ENCODE measurements at places on chromosomes 5 and 9.
A peak's percentile ranks its signal among the peaks of the same experiment; 100 is the strongest.

GRCh38 chr5:13218518-13218917 is 726.0 kb downstream of the DNAH5 start:
- no peak for DNase-seq

GRCh38 chr9:75967556-75967955 is 77.1 kb downstream of the PCSK5 start:
- no peak for DNase-seq

GRCh38 chr5:5278815-5279381 is 138.8 kb downstream of the ADAMTS16 start:
- no peak for DNase-seq

DNA sequence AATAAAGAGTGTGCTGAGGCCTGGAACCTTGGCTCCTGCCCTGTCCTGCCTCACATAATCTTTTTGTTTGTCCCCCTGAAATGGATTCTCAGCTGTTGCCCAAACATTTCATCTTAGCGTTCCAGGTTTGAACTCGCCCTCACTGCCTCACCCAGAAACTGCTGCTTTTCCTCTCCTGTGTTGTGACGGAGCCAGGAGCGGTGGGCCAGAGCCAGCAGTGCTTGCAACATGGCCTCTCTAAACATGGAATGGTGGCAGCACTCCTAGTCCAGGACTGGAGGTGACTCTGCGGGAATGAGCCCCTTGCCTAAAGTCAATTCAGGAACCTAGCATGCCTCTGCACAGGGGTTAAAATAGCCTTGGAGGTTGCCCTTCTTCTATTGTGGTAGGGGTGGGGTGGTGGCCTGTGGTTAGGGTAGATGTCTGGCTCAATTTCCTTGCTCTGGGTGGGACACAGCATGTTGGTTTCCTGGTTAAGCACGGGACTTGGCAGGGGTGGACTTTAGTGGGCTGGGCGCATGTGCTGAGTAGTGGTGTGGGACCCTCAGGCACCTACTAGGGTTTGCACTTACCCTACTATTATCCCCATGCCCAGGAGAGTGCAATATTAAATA is 101.6 kb downstream of the SLC25A46 start:
- DNase-seq = no peak

DNA sequence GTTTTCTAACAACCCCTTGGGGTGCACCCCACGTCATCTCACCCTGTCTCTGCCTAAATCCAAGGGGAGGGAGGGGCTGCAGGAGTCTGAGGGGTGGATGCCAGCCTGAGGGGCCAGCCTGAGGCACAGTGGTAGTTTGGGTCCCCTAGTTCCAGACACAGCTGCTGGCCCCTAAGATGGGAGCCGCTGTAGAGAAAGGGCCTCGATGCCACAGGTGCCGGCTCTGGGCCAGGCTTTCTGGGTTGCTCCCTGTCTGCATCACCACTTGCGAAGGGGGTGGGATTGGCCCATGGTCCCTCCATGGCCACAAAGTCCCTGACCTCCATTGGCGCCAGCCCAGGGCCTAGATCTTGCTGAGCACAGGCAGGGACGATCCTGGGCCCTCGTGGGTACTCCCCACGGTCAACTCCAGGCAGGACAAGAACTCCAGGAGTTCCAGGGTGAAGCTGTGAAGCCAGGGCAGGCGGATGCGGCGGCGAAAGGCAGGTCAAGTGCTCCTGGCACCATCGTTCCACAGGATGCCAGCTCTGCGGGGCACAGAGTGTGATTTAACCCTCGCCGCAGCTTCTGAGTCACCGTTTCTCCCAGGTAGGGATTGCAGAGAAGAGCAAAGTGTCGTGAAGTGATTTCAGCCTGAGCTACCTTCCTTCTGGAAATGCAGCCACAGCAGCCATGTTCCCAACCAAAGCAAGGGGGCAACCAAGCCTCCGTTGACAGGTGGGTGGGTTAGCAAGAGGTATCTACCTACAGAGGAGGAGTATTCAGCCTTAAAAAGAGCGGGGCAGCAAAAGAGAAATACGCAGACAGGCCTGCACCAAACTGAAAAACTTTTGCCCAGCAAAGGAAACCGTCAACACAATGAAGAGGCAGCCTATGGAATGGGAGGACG is 41.6 kb upstream of the EXOC3 start:
- DNase-seq = no peak

- DNase-seq = peak; percentile 1
These were observed at the start of gene PCDHB5 for GRCh38 chr5:141135030-141135717. Gene PCDHB5, plus strand, starts transcription at chr5:141135206. Its CDS starts 229 bp downstream, at chr5:141135435.

DNA sequence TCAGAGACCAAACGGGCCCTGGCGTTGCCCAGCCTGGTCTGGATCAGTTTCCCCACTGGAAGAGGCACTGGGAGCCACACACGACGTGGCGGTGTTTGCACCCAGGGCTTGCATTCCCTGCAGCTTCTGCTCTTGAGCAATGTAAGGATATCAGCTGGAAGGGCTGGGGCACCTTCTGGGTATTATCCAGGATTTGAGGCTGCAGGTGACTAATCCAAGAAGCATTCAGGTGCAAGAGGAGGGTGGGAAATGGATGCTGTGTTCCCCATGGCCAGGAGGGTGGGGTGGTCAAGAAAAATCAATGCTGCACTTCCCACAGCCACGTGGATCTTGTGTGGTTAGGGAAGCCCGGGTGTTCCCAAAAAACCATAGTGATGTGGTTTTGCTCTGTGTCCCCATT is 430.9 kb downstream of the IRX2 start:
- no peak for DNase-seq

- no peak for DNase-seq
These were observed 2.7 kb upstream of the IRF1 start for GRCh38 chr5:132493241-132493640.

DNA sequence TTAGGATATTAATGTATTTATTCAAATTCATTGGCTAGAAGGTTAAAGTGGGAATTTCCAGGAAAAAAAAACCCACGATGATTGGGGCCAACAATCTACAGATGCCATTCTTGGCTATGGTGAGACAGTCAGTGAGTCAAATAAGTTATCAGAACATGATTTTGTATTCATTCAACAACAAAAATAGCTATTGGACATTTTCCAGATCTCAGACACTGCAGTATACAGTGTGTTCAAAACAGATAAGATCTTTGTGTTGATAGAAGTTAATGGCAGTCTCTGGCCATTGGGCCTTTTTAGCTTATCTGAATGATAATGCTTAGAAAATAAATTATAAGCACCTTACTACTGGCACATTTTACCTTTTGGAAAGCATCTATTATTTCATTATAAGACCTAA is 547.7 kb downstream of the MAT2B start:
- DNase-seq = no peak

GRCh38 chr5:141313711-141314110 is 6.9 kb downstream of the TAF7 start:
- no peak for DNase-seq

DNA sequence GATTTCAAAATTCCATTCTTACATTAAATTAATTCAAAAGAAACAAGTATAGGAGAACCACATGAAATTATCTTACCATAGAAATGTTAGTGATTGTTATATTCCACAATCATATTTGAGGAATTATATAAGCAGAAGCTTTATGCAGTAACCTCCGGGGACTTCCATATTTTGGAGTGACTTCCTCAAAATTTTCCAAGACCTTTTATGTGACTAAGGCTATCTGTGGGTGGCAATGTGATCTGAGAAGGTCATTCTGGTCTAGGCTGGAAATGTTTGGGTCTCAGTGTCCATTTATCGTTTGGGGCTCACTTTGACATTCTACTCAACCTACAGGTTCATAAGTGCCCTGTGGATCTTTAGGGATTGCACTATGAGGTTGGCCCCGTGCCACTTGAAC is 776.6 kb downstream of the CDH12 start:
- no peak for DNase-seq

DNA sequence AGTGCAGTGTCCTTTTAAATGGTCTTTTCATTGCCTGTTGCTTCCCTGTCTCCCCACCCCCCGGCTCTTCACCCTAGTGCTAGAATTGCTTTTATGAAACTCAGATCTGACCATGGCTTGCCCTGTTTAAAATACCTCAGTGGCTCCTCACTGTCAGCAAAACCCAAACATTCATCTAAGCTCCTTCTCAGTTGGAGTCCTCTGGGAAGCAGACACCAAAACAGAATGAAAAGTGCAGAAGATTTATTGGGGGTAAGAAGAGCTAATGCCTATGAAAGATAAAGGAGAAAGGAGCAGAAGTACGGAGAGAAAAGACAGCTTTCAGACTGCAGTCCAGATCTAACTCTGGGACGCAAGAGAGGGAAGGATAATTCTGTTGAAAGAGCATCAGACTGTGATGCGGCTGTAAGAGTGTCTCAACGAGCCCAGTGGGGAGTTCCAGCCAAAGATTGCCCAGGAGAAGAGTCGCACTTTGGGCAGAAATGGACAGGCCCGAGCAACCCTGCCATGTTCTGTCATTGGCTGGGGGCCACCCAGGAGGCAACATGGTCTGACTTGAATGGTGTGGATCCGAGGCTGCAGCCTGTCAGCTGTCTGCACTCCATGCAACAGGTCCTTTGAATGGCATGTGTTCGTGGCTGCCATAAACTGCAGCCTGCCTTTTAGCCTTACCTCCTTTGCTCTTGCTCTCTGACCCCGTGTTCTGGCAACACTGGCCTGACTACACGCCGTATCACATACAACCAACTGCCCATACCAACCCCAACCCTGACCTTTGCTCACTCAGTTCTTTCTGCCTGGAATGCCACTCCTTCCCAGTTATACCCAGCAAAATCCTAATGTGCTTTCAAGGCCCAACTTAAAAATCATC is 55.9 kb downstream of the IRF1 start:
- no peak for DNase-seq

DNA sequence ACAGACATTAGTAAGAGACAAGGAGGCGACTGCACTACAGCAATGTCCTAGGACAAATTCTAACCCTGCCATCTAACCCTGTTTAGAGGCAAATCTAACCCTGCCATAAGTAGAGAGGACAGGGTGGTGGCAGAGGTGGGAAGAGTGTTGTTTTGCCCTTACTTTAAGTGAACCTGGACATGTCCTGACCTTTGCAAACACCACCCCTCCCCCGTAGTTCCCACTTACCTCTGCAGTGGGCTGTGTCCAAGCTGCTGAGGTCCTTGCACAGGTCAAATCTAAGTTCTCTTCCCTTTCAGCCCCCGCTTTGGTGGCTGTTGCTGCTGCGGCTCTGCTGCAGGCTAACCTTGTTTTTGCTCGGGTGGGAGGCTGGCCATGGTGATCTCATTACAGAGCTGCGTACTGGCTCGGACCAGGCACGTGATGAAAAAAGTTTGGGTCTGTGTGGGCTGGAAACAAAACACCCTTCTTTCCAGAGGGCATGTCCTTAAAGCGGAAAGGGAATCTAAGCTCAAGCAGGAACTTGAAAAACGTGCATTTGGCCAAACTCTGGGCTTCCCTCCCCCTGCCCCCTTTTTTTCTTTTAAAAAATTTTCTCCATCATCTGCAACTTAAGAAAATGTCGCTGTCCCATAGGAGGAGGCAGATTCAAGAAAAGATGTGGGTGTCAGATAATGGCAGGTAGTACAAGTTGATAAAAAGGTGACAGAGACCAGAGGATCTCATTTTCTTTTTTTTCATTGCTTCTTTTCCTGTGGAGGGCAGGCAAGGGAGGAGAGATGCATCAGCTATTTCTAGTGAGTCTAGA is at the start of gene FAXDC2:
Gene FAXDC2, minus strand, starts transcription at position 349 of the 808 bp plus-strand sequence. CDS start 12,425 bp downstream, outside the sequence.
- DNase-seq = peak; percentile 73

- DNase-seq = no peak
These were observed 2.9 kb upstream of the LPCAT1 start for GRCh38 chr5:1526681-1527131.
